NCI-H2227 treated with DMSO at 0.1 percent for 48 hours (cell line): ENCODE measurements at places on chromosomes 3 and 15.

- DNase-seq: no peak
Observed at GRCh38 chr3:43905157-43905556, 214.4 kb downstream of the ABHD5 start.

- DNase-seq: peak; percentile 3
Observed at GRCh38 chr15:38389924-38390542, 63.9 kb upstream of the FAM98B start.

DNA sequence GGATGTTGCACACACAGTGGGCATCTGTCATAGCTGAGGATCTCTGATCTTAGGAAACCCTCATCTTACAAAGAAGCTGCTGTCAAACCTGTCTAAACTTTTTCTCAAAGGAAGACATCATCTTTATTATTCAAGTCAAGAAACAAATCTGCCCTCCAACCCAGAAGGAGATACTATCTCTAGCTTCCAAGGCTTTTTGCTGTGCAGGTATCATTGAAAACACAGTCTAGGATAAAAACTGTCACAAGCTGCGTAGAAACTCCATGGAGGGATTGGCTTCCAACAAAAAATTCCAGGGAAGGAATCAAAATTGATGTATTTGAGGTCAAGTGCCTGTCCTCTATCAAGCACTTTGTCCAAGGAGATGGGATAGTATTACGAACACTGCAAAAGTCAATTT lies 89.1 kb downstream of the GOLIM4 start:
- no peak for DNase-seq

DNA sequence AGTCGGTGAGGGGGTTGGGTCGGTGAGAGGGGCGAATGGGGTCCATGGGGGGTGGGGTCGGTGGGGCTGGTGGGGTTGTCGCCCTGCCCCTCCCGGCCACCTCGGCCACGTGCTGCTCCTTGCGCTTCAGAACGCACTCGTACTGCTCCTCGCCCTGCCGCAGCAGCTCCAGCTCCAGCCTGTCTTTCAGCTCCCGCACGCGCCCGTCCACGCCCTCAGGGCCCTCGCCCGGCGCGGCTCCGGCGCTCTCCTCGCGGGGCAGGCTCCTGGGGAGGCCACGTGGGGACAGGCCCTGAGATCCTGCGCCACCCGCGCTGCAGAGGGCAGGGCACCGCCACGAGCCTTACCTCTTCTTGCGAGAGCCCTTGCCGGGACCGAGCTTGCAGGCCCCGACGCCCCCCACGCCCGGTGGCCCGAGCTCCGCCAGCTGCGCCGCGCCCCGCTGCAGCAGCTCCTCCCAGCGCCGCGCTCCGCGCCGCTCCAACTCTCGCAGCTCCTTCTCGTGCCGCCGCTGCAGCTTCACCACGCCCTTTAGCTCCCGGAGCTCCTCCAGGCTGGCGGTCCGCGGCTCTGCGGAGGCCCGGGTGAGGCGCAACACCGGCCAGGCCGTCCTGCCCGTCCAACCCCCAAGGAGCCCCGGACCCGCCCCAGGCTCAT lies 8.2 kb upstream of the ANKRD63 start:
- DNase-seq: peak; percentile 42

DNA sequence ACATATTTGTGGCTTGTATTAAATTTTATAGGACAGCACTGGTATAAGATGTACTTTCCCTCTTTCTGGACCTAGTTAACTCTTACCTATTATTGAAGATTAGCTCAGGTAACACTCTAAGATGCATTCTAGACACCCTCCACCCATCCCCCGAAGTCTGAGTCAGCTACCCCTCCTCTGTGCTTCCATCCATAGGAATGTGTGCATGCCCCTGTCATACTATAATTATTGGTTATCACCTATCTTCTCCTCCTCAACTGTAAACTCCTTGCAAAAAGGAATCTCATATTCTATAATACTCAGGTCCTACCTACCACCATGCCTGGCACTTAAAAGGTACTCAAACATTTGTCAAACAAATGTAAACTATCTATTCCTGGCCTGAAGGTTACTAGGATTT lies 3.0 kb downstream of the PEAK1 start:
- DNase-seq: no peak

DNA sequence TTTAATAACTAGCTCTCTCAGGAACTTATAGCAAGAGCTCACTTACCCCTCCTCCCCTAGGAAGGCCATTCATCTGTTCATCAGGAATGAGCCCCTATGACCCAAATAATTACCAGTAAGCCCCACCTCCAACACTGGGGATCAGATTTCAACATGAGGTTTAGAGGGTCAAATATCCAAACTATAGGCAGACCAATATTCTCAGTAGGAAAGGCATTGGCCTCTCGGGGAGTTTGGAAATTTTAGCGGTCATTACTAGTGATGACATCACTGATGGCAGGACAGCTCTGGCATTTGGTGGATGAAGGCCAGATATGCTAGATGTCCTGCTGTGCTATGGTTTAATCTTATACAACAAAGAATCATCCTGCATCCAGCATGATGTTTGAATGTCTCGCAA lies 15.2 kb upstream of the CD47 start:
- DNase-seq: no peak

DNA sequence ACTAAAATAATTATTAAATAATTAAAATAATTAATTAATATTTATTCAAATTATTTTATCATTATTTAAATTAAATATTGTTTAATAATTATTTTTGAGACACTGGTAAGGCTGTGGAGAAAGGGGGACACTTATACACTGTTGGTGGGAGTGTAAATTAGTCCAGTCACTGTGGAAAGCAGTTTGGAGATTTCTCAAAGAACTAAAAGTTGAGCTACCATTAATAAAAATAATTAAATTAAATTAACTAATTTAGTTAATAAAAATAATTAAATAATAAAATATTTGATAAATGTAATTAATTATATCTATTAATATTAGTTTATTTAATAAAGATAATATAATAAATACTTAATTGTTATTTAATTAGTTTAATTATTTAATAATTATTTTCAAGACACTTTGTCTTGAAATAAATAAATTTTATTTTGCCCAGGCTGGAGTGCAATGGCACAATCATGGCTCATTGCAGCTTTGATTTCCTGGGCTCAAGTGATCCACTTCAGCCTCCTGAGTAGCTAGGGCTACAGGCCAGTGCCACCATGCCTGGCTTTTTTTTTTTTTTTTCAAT lies 16.4 kb upstream of the TNIK start:
- DNase-seq: no peak

DNA sequence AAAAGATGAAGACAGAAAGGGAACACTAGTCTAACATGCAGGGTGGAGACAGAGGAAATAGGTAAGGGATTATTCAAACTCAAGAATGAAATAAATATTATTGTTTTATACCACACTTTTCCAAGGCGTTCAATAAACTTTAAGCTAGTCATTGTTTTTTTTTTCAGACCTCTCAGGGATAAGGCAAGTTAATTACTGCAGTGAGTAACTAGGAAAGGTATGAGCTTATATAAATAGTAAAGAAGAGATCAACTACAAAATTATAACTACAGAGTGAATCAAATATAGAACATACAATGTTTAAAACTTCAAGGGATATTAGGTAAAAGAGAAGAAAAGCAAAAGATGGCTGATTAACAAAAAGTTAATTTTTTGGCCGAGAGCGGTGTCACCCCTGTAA lies 31.5 kb upstream of the XXYLT1 start:
- no peak for DNase-seq

- no peak for DNase-seq
Observed at GRCh38 chr3:3133500-3133899, 6.8 kb downstream of the TRNT1 start.

GRCh38 chr15:42796955-42797782 lies 60.2 kb upstream of the CDAN1 start:
- DNase-seq: no peak

DNA sequence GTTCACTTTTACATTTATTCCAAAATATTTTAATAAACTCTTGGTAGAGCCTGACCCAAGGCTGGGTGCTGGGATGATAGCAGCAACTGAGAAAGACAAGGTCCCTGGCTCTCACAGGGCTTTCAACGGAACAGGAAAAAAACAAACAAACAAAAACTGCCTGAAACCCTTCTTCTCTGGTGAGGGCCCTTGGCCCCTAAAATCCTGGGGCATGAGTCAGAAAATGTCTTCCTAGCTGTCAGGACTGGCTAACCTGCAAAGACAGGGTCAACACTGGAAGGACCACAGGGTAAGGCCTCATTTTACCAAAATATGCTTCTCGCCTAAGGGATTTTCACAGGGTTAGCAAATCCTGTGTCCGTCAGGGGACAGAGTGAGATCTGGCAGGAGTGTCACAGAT lies 45.7 kb upstream of the WNT5A start:
- DNase-seq: no peak

DNA sequence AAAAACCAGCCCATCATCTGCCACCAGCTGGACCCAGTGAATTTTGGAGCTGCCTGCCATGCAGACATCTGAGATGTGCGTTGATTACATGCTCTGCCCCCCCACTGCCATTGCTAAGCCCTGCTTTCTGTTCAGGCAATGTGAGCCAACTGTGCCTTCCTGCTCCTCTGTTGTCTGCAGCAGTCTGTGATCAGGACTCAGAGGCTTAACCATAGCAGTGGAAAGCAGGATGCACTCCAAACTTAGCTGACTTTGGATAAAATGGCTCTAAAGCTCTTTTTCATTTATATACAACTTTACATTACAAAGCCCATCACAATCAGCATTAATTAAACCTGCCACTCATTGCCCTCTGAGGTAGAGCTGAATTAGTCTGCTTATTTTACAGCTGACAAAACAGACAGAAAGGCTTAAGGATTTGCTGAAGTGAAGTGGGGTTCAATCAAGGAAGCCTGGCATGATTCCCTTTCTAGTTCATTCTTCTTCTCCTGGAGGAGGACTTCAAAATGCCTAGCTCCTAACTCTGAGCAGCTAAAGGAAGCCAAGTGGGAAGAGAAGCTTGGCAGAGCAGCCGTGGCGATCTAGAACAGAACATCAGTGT lies 15.7 kb upstream of the RPS27L start:
- DNase-seq: no peak

- DNase-seq: no peak
Observed at GRCh38 chr3:129530251-129530791, 1.9 kb downstream of the RHO start.

DNA sequence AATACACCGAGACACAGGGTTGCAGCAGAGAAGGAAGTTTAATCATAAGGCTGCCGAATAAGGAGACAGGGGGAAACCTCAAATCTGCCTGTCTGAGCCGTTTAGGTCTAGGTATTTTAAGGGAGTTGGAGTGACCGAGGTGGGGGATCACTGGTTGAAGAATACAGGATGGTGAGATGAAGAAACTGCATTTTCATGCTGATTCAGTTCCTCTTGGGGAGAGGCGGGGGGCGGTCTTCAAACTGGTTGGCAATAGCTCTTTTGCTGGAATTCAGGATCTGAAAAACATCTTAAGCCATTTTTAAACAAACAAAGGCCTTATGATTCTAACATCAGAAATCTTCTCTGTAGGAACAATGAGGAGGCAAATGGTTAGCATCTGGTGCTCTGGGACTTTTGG lies 699.5 kb upstream of the CFAP20DC start:
- DNase-seq: no peak

- no peak for DNase-seq
Observed at GRCh38 chr3:31265646-31266428, 266.9 kb upstream of the STT3B start.

DNA sequence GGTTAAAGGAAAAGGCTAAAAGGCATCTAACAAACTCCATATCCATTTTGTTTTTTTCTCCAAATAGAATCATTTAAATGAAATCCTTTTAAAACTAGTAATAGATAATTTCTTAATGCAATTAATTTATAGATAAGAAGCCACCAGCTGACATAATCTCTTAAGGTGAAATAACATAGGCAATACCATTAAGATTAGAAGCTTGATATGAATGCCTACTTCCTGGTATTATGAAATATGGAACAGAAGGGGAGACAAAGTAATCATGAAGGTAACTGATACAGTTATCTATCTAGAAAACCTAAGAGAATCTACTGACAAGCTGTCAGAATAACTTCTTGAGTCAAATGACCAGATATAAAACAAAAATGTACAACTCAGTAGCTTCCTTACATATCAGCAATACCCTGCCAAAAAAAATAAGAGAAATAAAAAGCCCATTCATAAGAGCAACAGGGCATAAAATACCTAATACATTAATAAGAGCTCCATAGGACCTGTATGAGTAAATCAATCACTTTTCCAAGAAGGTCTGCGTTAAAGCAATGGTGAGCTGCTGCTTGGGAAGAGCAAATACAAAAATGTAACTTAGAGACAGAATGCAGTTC lies 10.7 kb downstream of the EHD4 start:
- DNase-seq: no peak

DNA sequence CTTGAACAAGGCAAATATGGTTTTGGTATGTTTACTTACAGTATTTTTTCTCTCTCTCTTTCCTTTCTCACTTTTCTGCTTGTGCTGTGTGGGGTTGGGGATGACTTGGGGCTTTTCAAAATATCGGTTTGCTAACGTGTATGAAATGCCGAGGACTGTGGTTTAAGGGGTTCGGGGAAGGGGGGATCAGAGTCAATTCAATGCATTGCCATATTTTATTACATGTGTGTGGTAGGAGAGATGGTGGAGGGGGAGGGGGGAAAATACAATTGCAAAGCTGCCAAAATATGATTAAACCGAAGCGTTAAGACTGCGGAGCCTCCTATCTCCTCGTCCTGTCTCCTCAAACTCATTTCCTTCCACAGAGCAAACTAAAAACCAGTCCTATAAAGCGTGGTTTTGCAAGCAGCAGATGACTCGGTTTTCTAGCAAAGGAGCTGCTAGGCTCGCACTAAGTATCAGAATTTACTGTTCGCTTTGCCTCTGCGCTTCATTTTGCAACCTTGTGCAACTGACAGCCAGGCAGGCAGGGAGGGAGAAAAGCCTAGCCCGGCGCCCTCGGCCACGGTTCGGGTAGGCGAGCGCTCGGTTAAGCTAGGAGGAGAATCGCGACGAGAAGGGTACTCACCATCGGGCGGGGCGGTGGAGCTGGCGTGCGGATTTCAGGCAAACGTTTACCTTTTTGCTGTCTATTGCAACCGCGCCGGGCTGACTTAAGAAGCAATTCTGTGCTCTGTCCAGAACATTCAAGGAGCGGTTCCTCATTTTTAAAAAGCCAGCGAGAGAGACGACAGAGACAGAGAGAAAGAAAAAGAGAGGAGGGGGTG lies 4.0 kb upstream of the NR2F2 start:
- no peak for DNase-seq

DNA sequence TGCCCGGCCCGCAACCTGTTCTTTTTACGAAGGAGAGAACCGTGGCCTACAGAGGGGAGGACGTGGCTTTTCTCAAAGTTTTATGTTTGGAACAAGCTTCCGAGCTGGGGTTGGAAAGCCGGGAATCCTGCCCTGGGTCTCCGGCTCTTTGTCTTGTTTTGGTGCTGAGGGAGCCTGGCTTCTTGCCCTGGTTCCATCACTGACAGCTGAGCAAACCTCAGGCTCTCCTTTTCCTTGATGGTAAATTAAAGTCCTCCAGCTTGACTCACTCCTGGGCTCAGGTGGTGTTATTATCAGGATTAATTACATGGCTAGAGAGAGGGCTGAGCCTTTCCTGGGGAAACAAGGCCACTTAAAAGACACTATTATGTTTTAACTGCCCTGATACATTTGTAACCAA lies 289.5 kb upstream of the RGMA start:
- DNase-seq: peak; percentile 46

DNA sequence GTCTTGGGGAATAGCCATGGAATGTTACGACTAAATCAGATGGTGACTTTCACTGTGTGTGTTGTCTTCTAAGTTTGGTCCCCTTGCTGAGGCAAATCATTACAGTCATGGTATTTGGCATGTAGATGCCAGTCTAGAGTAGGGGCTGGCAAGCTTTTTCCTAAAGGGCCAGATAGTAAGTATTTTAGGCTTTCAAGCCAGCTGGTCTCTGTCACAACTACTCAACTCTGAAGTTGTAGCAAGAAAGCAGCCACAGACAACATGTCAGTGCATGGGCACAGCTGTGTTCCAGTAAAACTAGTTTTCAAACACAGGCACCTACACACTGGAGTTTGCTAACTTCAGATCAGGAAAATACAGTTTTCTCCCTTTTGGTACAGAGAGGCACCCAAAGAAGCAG lies 39.3 kb downstream of the CCR3 start:
- no peak for DNase-seq
